Upper lobe of right lung (tissue), 1 donor: ENCODE measurements at places on chromosomes 12 and 14. TPM values are rescaled to one million over a fixed set of nuclear protein-coding genes. Genes with fewer than 3 reads are reported as not detected.

DNA sequence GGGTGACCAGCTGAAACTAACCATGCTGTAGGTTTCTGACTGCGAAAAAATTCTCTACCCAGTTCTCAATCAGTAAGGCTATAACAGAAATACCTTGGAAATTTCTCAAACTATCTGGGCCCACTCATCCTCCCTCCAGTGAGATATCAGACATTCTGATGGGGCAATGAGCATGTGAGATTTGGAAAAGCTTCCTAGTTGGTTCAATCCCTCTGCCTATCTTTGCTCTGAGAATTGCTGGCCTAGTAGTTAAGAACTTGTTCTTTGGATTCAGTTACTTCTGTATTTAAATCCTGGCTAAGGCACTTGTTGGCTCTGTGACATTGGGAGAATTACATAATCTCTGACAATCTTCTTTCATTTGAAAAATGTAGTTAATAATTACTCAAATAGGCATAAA, 119.4 kb downstream of the SLC15A5 start:
- H3K4me1 ChIP-seq, result no peaks in the 10 kb centered on the region
- DNase-seq, result no peak
- H3K4me3 ChIP-seq, result no peak overlapping the region
- no peak overlapping the region for H3K27ac ChIP-seq
- H3K27me3 ChIP-seq, result no peaks in the 10 kb centered on the region

- H3K27me3 ChIP-seq, result no peaks in the 10 kb centered on the region
- H3K4me3 ChIP-seq, result no peak overlapping the region
- no peaks in the 10 kb centered on the region for H3K4me1 ChIP-seq
- no peaks in the 10 kb centered on the region for H3K36me3 ChIP-seq
- DNase-seq, result no peak
Observed at GRCh38 chr14:56648508-56649301, 69.1 kb downstream of the TMEM260 start.

DNA sequence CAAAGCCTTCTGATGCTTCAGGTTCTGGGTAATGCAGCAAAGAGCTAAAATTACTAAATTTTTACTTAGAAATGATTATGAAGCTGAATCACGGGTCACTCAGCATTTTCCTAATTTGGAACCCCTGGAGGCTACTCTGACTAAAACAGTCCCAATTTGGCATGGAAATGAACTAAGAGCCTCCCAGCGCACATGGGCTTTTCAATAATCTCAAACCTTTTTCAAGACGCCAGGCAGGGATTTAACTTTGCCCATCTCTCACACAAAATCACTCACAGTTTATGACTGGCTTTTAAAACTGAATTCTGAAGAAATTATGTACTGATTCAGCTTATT, 68.3 kb downstream of the LLPH start:
- no peak overlapping the region for H3K4me3 ChIP-seq
- H3K27ac ChIP-seq, result no peak overlapping the region
- H3K27me3 ChIP-seq, result no peaks in the 10 kb centered on the region
- H3K4me1 ChIP-seq, result no peaks in the 10 kb centered on the region
- no peaks in the 10 kb centered on the region for H3K36me3 ChIP-seq
- no peak for DNase-seq

- no peak overlapping the region for H3K27ac ChIP-seq
- no peaks in the 10 kb centered on the region for H3K27me3 ChIP-seq
- no peak overlapping the region for H3K4me3 ChIP-seq
- no peaks in the 10 kb centered on the region for H3K4me1 ChIP-seq
- DNase-seq, result no peak
Observed at GRCh38 chr12:103036581-103037214, 79.2 kb downstream of the ASCL1 start.

- peaks cover 4% of the 10 kb centered on the region for H3K4me1 ChIP-seq
- DNase-seq, result no peak
- no peak overlapping the region for H3K4me3 ChIP-seq
- no peak overlapping the region for H3K27ac ChIP-seq
- H3K36me3 ChIP-seq, result no peaks in the 10 kb centered on the region
Observed at GRCh38 chr12:62210422-62210821, 49.8 kb upstream of the USP15 start.

DNA sequence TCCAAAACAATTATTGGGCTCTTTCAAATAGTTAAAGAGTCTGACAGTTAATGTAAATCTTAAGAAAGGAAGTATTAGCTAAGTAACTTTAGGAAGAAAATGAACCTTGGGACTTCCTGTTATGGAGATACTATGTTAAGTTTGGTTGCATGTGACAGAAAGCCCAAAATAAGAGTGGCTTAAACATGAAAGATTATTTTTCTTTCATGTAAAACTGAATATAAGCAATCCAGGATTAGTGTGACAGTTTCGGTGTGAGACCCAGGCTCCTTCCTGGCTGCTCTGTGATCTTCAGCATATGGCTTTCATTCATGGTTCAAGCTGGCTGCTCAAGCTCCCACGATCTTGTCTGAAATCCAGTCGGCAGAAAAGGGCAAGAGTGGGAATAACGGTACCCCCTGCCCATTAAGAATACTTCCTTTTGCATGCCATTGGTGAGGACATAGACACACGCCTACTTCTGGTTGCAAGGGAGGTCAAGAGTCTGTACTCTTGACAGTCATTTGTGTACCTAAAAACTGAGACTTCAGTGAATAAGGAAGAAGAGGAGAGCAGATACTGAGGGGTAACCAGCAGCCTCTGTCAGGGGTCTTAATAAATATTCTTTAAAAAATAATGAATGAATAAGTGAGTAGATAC, 2.2 kb upstream of the RPAP3 start:
- H3K4me1 ChIP-seq, result peaks cover 35% of the 10 kb centered on the region
- no peaks in the 10 kb centered on the region for H3K36me3 ChIP-seq
- no peak overlapping the region for H3K27ac ChIP-seq
- H3K4me3 ChIP-seq, result no peak overlapping the region
- DNase-seq, result no peak

DNA sequence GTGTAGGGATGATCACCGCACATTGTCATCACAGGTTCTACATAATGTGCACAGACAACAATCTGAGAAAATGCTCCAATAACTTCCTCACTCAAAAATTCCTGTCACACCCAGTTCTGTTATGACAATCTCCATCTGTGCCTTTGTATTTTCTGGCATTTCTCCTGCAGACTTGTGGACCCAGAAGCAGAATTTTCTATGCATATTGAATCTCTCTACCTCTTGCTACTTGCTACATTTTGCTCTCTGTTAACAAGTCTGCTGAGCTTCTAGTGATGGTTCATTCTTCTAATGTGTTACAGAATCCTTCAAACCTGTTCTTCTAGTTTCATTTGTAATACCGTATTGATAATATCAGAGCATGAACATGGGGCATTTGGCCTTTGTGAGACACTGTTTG, 127.8 kb upstream of the PTPRQ start:
- H3K4me1 ChIP-seq, result no peaks in the 10 kb centered on the region
- H3K27ac ChIP-seq, result no peak overlapping the region

DNA sequence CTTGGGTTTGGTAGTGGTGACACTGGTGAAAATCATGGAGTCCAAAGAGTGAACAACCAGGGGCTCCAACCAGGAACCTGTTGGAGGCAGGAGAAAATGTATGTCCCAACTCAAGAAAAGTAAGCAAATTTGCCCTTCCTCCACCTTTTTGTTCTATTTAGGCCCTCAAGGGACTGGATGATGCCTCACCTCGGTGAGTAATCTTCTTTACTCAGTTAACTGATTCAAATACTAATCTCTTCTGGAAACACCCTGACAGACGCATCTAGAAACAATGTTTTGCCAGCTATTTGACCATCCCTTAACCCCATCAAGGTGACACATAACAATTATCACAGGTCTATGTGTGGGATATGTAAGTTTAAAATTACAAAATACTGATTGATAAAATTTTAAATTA, 272.4 kb upstream of the FOXG1 start:
- H3K27me3 ChIP-seq, result no peaks in the 10 kb centered on the region
- no peak for DNase-seq
- no peak overlapping the region for H3K27ac ChIP-seq
- H3K36me3 ChIP-seq, result no peaks in the 10 kb centered on the region
- no peak overlapping the region for H3K4me3 ChIP-seq

DNA sequence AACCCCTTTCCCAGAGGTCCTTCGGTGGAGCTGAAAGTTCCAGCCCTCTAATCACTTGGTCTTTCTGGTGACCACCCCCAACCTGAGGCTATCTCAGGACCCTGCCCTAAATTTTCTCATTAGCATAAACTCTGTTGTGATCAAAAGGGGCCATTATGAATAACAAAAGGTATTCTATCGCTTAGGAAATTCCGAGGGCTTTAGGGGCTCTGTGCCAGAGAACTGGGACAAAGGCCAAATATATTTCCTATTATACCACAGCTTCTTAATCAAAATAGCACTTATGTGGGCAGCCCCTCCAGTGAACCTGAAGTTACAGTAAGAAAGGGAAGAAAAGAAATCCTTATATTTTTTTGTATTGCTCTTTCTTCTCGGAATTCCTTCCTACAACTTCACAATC, 125.3 kb upstream of the NPAS3 start:
- no peak for DNase-seq
- H3K36me3 ChIP-seq, result no peaks in the 10 kb centered on the region
- no peaks in the 10 kb centered on the region for H3K27me3 ChIP-seq
- no peaks in the 10 kb centered on the region for H3K4me1 ChIP-seq
- no peak overlapping the region for H3K4me3 ChIP-seq

DNA sequence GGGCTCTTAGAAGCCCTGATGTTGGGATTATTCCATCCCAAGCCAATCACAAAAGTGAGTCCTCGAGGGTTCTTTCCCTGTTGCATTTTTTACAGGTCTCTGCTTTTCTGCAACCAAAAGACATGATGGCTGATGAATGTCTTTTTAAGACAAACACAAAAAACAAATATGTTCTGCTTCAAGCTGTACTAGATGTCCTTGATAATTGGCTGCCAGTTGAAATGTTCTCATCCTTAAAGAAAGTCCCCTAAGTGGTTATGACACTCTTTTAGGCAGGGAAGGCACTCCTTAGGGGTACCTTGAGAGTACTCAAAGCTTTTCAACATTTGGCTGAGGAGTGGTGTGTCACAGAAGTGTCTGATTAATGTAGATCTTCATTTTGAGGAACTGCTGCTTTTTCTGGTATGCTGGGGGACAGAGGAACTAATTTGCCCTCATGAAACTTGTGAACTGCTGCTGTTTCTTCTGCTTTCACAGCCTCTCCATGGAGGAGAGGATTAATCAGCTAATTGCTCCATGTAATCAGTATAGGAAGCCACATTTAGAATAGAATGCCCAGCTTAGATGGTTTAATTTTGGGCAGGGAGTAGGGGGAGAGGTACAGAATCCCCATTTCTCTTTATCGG, 22.8 kb upstream of the IGF1 start:
- no peak overlapping the region for H3K27ac ChIP-seq
- no peaks in the 10 kb centered on the region for H3K36me3 ChIP-seq
- no peaks in the 10 kb centered on the region for H3K27me3 ChIP-seq

DNA sequence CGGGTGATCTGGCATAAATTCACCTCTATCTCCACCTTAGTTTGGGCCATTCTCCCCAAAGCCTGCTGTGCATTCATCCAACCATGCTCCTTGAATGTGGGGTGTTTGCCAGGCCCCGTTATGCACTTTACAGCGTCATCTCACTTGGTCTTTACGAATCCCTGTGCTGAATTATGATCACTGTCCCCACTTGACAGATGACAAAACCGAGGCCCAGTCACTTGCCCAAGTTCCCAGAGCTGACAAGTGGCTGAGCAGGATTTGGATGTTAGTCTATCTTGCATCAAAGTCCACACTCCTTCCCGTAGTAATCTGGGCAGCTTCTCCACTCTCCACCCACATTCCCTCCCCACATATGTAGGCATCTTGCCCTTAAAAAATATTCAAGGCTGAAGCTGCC, 44.8 kb downstream of the WSCD2 start:
- H3K27ac ChIP-seq, result no peak overlapping the region
- no peaks in the 10 kb centered on the region for H3K27me3 ChIP-seq

DNA sequence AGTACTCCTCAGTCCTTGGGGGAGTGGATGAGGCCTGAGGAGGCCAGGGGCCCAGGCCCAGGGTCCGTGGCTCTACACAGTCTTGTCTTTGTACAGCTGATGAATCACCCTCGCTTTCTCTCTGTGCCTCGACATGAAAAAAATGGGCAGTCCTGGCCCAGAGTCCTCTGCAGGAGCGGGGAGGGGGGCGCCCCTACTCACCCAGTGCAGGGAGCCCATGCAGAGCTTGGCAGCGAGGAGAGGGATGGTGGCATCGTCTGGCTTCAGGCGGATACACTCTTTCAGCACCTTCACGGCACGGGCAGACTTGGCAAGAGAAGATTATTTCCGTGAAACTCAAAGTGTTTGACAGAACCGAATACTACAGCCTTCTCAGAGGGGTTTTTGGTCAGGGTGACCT, 159.3 kb downstream of the TTC7B start:
- no peak overlapping the region for H3K4me3 ChIP-seq
- no peaks in the 10 kb centered on the region for H3K27me3 ChIP-seq
- no peak overlapping the region for H3K27ac ChIP-seq
- H3K36me3 ChIP-seq, result peaks cover 8% of the 10 kb centered on the region
- DNase-seq, result no peak

DNA sequence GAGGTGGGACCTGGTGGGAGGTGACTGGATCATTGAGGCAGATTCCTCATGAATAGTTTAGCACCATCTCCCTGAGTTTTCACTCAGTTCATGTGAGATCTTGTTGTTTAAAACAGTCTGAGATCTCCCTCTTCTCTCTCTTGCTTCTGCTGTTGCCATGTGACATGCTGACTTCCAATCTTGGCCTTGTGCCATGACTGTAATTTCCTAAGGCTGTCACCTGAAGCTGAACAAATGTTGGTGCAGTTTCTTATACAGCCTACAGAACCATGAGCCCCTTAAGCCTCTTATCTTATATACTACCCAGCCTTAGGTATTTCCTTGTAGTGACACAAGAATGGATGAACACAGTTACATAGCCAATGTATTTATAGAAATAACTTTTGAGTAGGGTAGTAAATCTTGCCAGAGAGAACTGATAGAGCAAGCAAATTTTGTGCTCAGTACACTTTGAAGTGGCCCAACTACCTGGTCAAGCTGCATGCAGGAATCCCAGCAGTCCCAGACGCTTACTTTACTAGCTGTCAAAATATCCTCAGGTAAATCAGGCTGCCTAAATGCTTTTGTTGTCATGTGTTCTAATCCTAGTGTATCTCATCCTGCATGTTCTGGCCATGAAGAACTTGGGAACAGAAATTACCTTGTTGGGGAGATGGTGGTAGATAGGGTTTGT, 445.6 kb upstream of the MIS18BP1 start:
- no peak overlapping the region for H3K4me3 ChIP-seq
- H3K36me3 ChIP-seq, result no peaks in the 10 kb centered on the region
- DNase-seq, result no peak
- peaks cover 13% of the 10 kb centered on the region for H3K4me1 ChIP-seq
- no peak overlapping the region for H3K27ac ChIP-seq
- H3K27me3 ChIP-seq, result no peaks in the 10 kb centered on the region

- H3K36me3 ChIP-seq, result no peaks in the 10 kb centered on the region
- H3K4me1 ChIP-seq, result peaks cover 47% of the 10 kb centered on the region
- H3K27me3 ChIP-seq, result no peaks in the 10 kb centered on the region
Observed at GRCh38 chr14:103544388-103545218, 15.6 kb downstream of the TRMT61A start.

DNA sequence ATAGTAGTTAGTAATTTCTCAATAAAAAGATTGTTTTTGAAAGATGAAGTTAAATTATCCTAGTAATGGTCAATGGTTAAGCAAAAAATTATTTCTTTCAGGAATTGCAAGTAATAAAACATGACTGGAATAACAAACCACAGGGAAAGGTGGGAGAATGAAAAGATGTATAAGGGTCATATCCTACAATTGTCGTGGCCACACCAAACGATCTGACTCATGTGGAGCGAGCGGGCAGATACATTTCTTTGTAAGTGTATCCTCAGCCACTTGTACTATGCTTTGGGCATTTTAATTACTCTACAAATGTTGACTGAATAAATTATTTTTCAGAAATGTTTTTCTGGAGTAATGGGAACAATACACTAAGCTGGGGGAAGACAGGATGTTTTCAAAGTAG, 45.5 kb downstream of the ACSM4 start:
- H3K27ac ChIP-seq, result no peak overlapping the region
- H3K4me1 ChIP-seq, result no peaks in the 10 kb centered on the region
- H3K27me3 ChIP-seq, result no peaks in the 10 kb centered on the region

Gene MYRFL
- total RNA-seq, result not detected

Gene SNRNP35
- 20.4 TPM for total RNA-seq

Gene FBRSL1
- total RNA-seq, result 49.5 TPM
